BE2C (cell line): ENCODE measurements at places on chromosomes 12 and 14.

DNA sequence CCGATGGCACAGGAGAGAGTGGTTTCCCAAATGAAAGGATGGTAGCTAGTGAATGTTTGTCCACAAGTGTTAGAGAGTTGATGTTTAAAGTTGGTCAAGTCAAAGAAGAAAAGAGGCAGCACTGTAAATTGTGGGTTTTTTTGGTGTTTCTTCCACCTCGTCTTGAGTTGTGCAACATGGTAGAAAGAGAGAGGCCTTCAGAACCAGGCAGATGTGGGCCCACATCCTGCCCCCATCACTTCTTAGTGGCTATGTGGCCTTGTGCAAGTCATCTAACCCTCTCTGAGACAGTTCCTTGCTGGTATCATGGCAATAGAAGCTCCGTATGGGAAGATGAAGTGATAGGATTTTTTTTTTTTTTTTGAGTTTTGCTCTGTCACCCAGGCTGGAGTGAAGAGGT is 60.8 kb downstream of the NDUFA12 start:
- DNase-seq = no peak

DNA sequence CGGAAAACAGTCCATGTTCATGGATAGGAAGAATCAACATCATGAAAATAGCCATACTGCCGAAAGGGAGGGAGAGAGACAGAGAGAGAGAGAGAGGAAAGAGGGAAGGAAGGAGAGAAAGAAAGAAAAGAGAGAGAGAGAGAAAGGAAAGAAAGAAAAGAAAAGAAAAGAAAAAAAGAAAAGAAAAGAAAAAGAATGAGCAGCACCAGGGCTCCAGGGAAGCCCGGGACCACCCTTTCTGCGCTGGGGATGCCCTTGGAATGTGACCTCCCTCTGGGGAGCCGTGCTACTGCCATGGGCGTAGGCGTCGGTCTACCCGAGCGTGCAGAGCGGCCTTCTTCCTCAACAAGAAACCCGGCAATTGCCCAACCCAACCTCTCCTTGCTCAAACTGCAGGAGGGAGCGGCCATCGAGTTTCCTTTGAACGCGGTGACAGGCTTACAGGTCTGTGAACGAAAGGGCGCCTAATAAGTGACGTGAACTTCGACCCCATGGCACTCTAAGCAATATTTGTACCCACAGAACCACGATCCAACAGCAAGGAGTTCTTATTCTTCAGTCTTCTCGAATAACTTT is 16.9 kb downstream of the OR6S1 start:
- peak; percentile 60 for DNase-seq

GRCh38 chr12:122499991-122500684 is 594 bp downstream of the ZCCHC8 start:
- peak; percentile 50 for DNase-seq

DNA sequence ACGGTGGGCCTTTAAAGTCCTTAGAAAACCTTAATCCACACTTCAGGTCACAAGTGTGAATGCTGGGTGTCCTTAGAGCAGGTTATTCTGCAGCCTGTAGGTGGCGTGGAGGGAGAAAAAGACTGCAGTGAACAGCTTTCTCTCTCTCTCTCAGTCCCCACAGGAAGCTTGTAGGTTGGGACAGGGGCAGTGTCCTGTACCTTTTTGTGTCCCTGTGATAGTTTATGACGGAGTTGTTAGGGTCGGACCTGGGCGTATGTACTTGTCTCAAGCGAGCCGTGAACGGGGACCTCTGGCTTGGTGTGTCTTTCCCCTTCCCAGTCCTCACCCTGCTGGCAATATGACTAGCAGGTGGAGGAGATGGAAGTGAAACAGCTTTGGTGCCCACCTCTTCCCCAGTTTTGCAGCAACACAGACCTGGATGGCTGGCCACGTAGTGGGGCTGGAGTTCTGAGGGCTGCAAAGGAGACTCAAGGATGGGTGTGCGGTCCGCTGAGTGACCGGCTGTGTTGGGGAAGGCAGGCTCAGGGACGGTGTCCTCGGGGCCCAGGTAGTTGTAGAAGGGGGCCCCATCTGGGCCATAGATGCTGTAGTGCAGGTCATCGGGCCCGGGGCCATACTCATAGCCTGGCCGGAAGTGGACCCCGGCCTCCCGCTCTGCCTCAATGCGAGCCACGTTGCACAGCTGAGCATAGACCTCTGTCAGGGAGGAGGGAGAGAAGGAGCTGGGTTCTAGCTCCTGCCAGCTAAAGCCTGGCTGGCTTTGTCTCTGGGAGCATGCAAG is 8.9 kb downstream of the ISCA2 start:
- peak; percentile 40 for DNase-seq

GRCh38 chr14:34387974-34388516 is 74.0 kb downstream of the SPTSSA start:
- DNase-seq = no peak

- DNase-seq = no peak
Measured at GRCh38 chr12:2413999-2414792, 361.4 kb downstream of the CACNA1C start.

DNA sequence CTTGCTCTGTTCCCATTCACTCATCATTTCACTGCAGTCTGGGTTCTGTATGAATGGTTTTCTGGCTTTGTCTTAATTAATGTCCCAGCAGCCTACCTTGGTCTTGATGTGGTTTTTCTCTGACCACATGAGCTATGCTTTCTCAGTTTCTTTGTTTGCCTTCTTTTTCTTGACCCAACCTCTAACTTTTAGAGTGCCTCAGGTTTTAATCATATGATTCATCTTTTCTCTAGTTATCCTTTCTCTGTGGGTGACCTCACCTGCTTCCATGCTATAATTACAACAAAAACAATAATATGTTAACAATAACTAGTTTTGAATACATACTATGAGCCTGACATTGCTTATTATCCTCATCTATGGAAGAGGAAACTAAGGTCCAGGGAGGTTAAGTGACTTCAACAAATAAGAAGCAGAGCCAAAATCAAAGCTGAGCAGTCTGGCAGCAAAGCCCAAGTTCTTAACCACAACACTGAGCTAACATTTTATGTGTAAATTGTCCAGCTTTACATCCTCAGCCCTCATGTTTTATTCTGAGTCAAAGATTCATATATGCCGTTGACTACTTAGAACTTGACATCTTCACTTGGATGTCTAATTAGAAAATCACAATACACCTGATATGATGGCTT is 4.7 kb upstream of the EPYC start:
- no peak for DNase-seq

DNA sequence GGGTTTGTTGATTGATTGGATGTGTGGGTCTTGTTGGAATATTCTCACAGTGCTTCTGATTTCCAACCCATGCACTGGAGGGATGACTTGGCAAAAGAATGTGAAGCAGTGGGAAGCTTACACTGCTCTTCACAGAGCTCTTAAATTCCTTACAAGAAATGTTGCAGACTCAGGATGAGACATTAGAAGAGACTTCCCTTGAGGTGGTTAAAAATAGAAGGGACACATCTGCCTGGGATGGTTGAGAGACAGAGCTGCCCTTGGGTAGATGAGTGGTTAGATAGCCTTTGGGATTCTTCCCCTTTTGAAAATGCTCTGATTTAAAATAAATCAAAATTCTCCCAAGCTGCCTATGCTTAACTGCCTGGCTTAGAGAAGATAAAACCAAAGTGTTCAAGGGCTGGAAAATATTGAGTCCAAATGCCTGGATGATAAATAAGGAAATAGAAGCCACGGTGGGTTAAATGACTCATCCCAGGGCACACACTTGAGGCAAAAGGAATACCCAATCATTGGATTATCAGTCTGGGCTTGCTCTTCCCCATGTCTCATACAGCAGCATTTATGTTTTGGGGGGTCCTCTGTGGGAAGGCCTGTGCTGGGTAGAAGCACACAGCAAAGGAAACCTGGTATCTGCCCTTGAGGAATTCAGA is 264.3 kb downstream of the AKAP6 start:
- DNase-seq = no peak

GRCh38 chr12:102816816-102817434 is 100.1 kb downstream of the PAH start:
- DNase-seq = no peak
